CD4-positive, alpha-beta T cell treated with Interleukin-15 for 4 hours (primary cell): ENCODE measurements at places on chromosomes 5 and 9.

- DNase-seq: no peak
Measured at GRCh38 chr5:150473673-150474358, 24.3 kb upstream of the RPS14 start.

- DNase-seq: no peak
Measured at GRCh38 chr9:28024676-28025075, 451.4 kb upstream of the C9orf72 start.

- no peak for DNase-seq
Measured at GRCh38 chr9:130997925-130998596, 10.9 kb upstream of the LAMC3 start.

DNA sequence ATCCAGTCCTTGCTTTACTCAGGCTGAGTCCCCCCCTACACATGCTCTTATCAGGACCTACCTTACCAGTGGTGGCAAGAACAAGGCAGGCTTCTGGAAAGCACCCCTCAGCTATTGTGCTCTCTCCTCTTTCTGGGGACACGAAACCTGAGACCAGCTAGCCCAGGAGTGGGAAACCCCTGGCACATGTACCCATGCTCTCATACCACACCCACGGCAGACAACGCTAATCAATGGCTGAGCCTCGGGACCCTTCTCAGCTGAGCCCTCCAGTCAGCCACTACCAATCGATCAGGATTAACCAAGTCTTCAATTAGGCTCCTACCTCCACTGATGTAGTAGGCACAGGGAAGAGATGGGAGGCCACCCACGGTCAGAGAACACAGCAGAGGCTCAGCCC, 65.1 kb downstream of the VAV2 start:
- DNase-seq: no peak

- DNase-seq: no peak
Measured at GRCh38 chr5:169458221-169458620, 125.4 kb upstream of the SPDL1 start.
